ENCODE measurements at places on chromosomes 6 and 20.
A peak's percentile ranks its signal among the peaks of the same experiment; 100 is the strongest.

GRCh38 chr6:21185861-21186478 is 407.6 kb upstream of the SOX4 start:
- DNase-seq = no peak
- no peaks in the 10 kb centered on the region for H3K36me3 ChIP-seq
- no peak overlapping the region for H3K4me3 ChIP-seq
- H3K4me1 ChIP-seq = no peaks in the 10 kb centered on the region
- H3K27me3 ChIP-seq = no peaks in the 10 kb centered on the region

- no peak overlapping the region for H3K4me3 ChIP-seq
- no peaks in the 10 kb centered on the region for H3K27me3 ChIP-seq
- DNase-seq = no peak
- no peak overlapping the region for H3K27ac ChIP-seq
- no peaks in the 10 kb centered on the region for H3K36me3 ChIP-seq
- H3K4me1 ChIP-seq = peaks cover 3% of the 10 kb centered on the region
Observed at GRCh38 chr6:150256618-150257272, 112.1 kb upstream of the IYD start.

DNA sequence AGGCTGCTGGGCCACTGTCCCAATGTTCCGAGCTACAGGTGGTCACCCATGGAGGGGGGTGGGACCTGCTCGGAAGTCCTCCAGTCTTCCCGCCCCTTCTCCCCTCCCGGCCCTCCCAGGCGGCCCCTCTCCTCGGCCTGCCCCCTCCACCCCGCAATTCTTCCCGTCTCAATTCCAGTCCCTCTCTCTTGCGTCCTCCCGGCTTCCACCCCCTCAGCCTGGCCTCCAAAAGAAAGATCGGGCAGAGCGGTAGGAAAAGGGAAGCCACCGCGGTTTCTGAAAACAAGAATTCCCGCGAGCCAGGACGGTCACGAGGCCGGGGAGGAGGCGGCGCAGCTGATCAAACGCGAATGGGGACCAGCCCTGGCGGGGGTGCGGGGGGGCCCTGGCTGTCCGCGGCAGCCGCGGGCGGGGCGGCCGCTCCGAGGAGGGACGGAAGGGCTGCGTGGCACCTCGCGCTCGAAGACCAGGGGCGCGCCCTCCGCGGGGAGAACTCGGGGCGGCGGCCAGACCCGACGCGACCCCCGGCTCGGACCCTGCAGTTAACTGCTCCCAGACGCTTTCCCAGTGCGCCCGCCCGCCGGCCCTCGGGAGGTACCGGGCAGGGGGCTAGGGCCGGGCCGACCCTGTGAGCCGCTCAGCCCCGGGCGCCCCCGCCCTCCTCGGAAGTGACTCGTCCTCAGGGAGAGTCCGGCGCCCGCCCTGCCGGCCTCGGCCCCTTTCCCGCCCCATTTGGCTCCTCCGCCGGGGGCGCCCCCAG is 1.0 kb downstream of the PXDC1 start:
- peak overlapping the region; percentile 98 for H3K27ac ChIP-seq
- H3K4me3 ChIP-seq = peak overlapping the region; percentile 94
- H3K36me3 ChIP-seq = peaks cover 2% of the 10 kb centered on the region
- DNase-seq = peak; percentile 90
- H3K4me1 ChIP-seq = peaks cover 66% of the 10 kb centered on the region

GRCh38 chr6:37242429-37243052 is 15.0 kb upstream of the TBC1D22B start:
- H3K27ac ChIP-seq = peak overlapping the region; percentile 90
- H3K4me1 ChIP-seq = peaks cover 83% of the 10 kb centered on the region
- no peaks in the 10 kb centered on the region for H3K27me3 ChIP-seq
- H3K4me3 ChIP-seq = no peak overlapping the region

- H3K4me1 ChIP-seq = no peaks in the 10 kb centered on the region
- no peaks in the 10 kb centered on the region for H3K27me3 ChIP-seq
- no peak for DNase-seq
- H3K27ac ChIP-seq = no peak overlapping the region
- no peak overlapping the region for H3K4me3 ChIP-seq
Observed at GRCh38 chr6:69732045-69732444, 64.8 kb downstream of the LMBRD1 start.

GRCh38 chr6:135412761-135413160 is 84.8 kb downstream of the AHI1 start:
- H3K27ac ChIP-seq = no peak overlapping the region
- no peak for DNase-seq
- no peaks in the 10 kb centered on the region for H3K4me1 ChIP-seq
- H3K36me3 ChIP-seq = no peaks in the 10 kb centered on the region

DNA sequence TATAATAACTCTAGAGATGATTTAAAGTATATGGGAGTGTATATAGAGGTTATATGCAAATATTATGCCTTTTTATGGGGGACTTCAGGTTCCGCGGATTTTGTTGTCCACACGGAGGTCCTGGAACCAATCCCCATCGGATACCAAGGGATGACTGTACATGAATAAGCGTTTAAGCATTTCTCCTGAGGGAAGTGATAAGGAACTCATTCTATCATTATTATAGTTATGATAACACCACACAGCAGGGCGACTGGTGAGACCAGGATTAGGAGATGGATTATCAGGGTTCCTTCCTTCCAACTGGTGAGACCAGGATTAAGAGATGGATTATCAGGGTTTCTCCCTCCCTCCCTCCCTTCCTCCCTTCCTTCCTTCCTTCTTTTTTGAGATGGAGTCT is 6.6 kb downstream of the ECI2 start:
- no peak overlapping the region for H3K27ac ChIP-seq
- H3K4me3 ChIP-seq = no peak overlapping the region
- no peak for DNase-seq
- H3K36me3 ChIP-seq = no peaks in the 10 kb centered on the region

DNA sequence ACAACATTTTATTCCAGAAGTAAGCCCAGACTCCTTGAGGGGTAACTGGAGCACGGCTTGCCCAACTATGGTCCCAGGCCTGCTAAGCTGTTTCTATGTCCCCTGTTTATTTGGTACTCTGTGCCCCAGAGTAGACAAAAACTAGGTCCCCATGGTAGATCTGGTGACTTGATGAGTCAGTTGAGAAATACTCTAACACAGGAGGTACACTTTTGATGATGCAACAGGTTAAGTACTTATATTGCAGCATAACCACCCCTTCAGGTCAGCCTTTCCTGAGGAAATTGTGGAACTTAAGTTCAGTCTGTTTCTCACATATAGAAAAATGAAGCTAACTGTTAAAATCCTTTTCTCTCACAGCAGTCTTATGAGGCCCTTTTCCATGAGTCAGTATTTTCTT is 19.6 kb downstream of the TTPAL start:
- no peaks in the 10 kb centered on the region for H3K27me3 ChIP-seq
- DNase-seq = no peak
- no peak overlapping the region for H3K4me3 ChIP-seq
- H3K4me1 ChIP-seq = peaks cover 17% of the 10 kb centered on the region
- H3K36me3 ChIP-seq = peaks cover 100% of the 10 kb centered on the region

DNA sequence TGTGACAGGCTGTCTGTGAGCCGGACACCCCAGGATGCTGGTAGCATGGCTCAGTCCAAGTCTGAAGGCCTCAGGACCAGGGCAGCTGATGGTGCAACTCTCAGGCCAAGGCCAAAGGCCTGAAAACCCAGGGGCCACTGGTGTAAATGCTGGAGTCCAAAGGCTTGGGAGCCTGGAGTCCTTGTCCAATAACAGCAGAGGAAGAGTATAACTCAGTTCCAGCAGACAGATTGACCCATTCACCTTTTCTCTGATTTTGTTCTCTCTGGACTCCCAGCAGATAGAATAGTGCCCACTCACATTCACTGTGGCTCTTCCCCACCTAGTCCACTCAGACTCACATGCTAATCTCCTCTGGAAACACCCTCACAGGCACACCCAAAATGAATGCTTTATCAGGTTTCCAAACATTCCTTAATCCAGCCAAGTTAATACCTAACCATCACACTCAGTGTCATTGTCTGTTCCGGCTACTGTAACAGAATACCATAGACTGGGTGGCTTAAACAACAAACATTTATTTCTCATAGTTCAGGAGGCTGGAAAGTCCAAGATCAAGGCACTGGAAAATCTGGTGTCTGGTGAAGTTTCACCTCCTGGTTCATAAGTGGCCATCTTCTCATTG is 5.0 kb upstream of the TRAF3IP2 start:
- no peaks in the 10 kb centered on the region for H3K36me3 ChIP-seq
- no peak for DNase-seq
- no peak overlapping the region for H3K4me3 ChIP-seq
- no peak overlapping the region for H3K27ac ChIP-seq
- H3K27me3 ChIP-seq = no peaks in the 10 kb centered on the region

DNA sequence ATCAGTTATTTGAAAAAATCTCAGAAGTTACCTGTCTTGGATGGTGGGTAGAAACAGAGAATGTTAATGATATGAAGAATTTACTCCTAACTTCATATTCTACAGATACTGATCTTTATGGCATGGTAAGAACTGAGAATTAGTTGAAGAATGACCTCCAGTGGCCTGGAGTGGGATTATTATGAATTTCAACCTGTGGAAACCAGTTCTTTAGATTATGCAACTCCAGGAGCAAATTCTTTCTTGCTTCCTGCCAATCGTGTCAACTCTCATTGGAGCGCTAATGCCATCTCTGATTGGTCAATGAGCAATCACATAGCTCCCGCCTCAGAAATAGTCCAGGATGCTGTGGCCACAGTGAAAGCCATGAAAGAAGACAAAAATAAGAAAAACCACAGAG is 40.6 kb downstream of the LYRM2 start:
- no peaks in the 10 kb centered on the region for H3K27me3 ChIP-seq
- no peak overlapping the region for H3K4me3 ChIP-seq
- no peaks in the 10 kb centered on the region for H3K4me1 ChIP-seq
- no peak overlapping the region for H3K27ac ChIP-seq
- no peaks in the 10 kb centered on the region for H3K36me3 ChIP-seq

GRCh38 chr20:52379723-52380336 is 188.3 kb upstream of the ZFP64 start:
- no peaks in the 10 kb centered on the region for H3K36me3 ChIP-seq
- no peak overlapping the region for H3K27ac ChIP-seq
- H3K27me3 ChIP-seq = no peaks in the 10 kb centered on the region
- H3K4me3 ChIP-seq = no peak overlapping the region
- DNase-seq = peak; percentile 15

GRCh38 chr6:16493112-16493511 is 254.7 kb downstream of the GMPR start:
- no peak for DNase-seq
- peaks cover 50% of the 10 kb centered on the region for H3K4me1 ChIP-seq

- no peaks in the 10 kb centered on the region for H3K36me3 ChIP-seq
- H3K27me3 ChIP-seq = no peaks in the 10 kb centered on the region
- no peak for DNase-seq
- H3K4me3 ChIP-seq = no peak overlapping the region
- no peak overlapping the region for H3K27ac ChIP-seq
Observed at GRCh38 chr6:28884423-28885131, 39.2 kb downstream of the TRIM27 start.

DNA sequence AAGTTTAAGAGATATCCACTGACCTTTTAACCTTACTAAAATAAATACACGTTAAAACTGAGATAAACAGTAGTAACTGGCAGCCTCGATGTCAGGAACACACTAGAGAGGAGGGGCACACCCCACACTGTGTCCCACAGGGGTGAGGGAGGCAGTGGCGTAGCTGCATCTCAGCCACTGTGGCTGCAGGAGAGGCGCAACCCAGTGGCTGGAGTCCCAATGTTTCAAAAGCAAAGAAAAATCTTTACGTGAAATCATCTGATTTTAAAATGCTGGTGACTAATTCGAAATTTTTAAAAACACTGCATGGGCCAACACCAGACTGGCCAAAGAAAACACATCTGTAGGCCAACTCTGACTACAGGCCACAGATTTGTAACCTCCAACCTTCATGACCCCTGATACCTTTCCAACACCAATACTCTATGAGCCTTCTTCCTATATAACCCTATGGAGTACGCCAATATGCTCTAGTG is 54.7 kb downstream of the TRAM2 start:
- no peaks in the 10 kb centered on the region for H3K36me3 ChIP-seq
- no peaks in the 10 kb centered on the region for H3K27me3 ChIP-seq

DNA sequence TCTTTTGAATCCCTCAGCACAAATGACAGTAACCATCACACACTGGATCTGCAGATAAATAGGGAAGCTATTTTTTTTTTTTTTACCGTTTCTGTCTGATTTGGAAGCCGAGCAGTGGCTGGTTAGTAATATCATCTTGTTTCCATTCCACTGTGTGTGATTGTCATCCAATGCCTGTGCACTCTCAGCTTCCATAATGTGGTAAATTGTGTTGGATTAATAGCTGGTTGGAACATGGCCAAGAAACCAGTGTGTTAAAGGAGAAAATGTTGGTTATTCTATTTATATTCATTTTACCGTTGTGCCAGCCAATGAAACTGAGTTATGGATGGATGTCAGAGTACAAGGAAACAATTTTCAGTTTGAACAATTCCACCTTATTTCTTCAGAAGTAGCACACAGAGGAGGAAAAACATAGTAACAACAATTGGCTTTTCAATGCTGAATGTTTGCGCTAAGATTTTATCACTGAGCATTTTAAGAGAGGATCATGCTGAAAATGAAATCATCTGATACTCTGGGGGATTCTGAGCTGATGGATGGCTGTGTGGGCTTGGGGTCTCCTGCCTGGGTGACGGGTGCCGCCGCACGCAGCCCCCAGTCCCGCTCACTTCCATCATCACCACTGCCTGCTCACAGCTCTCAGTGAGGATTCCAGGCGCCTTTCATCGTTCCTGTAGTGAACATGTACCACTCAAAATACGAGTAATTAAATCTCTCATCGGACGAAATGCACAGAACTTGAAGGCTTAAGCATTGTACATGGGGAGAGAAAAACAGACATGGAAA is 40.7 kb upstream of the EXOC2 start:
- no peaks in the 10 kb centered on the region for H3K4me1 ChIP-seq
- no peak for DNase-seq
- H3K27me3 ChIP-seq = peaks cover 24% of the 10 kb centered on the region
- H3K36me3 ChIP-seq = no peaks in the 10 kb centered on the region

DNA sequence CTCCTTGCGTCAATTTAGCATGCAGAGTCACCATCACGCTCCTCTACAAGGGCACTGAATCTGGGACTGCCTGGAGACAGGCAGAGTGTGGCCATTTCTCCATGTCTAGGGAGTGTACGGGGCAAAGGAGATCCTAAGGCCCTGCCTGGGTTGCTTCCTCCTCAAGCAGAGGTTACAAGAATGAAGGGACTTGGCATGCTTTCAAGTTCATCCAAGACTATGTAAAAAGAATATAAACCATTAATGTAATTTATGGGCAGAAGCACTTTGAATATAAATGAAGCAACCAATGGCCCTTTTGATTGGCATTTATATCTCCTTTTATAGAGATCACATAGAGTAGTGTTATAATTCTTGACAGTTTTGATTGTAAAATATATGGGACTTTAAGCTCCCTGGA is 137.5 kb downstream of the BTBD3 start:
- H3K4me3 ChIP-seq = no peak overlapping the region
- no peak for DNase-seq
- no peaks in the 10 kb centered on the region for H3K4me1 ChIP-seq
- H3K27me3 ChIP-seq = no peaks in the 10 kb centered on the region
- peak overlapping the region; percentile 17 for H3K27ac ChIP-seq

Measured in heart right ventricle (tissue), 16 donors.